ACHN (cell line): ENCODE measurements at places on chromosomes 11 and 22.

GRCh38 chr11:45104790-45105084 lies 41.7 kb upstream of the PRDM11 start:
- no peak for DNase-seq

- DNase-seq: no peak
These were observed 269.3 kb upstream of the PITPNB start for GRCh38 chr22:28188178-28188879.

GRCh38 chr11:30984827-30985226 lies 384.7 kb downstream of the DCDC1 start:
- DNase-seq: no peak

GRCh38 chr22:49103314-49104059 lies 724.2 kb downstream of the BRD1 start:
- no peak for DNase-seq

GRCh38 chr22:28051091-28051786 lies 132.2 kb upstream of the PITPNB start:
- no peak for DNase-seq

- DNase-seq: no peak
These were observed 10.2 kb downstream of the ADM start for GRCh38 chr11:10315083-10315482.

GRCh38 chr11:101497291-101497690 lies 86.5 kb downstream of the TRPC6 start:
- DNase-seq: no peak

DNA sequence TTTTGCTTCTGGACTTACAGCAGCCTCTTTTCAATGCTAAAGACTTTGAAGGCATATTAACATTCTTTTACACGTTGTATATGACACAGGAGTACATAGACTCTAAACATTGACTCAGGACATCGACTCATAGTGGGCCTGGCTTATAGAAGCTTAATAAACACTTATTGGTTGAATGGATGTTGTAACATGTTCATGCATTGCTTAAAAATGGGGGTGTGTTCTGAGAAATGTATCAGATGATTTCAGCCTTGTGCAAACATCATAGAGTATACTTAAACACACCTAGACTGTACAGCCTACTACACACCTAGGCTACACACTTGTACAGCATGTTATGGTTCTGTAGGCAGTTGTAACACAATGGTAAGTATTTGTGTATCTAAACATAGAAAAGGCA lies 17.9 kb downstream of the TTC17 start:
- DNase-seq: no peak

DNA sequence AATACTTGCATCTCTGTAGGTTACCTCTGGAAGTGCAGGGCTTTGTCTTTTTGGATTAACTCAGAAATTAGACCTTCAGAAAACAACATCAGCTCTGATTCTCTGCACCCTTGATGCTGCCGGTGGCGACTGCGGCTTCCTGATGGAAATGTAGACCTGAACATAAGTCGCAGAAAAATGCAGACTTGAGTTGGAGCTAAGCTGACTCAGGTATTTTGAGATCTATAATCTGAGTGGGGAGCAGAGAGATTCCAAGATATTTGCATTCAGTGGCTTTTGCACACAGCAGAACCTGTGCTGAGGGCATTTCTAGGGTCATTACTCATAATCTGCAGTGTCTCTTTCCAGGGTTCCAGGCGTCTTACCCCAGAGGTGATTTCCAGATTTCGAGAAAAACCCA lies 18.7 kb upstream of the NFAM1 start:
- no peak for DNase-seq

DNA sequence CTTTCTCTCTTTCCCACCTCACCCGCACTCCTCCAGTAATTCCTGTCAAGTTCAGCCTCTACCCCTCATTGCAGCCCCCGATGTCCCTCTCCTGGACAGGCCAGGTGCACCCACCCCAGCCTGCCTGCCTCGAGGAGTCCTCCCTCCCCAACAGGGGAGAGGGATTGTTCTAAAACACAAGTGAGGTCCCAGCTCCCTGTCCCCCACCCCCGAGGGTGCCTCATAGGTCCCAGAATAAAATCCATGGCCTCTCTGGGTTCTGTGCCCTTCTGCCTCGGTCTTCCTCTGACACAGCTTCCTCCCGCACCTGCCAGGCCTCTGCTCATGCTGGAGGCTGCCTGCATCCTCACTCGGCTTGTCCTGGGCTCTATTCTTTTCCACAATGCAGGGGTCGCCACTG lies 720.1 kb downstream of the BRD1 start:
- DNase-seq: no peak

GRCh38 chr11:110059706-110060463 lies 33.3 kb upstream of the ZC3H12C start:
- peak; percentile 4 for DNase-seq

DNA sequence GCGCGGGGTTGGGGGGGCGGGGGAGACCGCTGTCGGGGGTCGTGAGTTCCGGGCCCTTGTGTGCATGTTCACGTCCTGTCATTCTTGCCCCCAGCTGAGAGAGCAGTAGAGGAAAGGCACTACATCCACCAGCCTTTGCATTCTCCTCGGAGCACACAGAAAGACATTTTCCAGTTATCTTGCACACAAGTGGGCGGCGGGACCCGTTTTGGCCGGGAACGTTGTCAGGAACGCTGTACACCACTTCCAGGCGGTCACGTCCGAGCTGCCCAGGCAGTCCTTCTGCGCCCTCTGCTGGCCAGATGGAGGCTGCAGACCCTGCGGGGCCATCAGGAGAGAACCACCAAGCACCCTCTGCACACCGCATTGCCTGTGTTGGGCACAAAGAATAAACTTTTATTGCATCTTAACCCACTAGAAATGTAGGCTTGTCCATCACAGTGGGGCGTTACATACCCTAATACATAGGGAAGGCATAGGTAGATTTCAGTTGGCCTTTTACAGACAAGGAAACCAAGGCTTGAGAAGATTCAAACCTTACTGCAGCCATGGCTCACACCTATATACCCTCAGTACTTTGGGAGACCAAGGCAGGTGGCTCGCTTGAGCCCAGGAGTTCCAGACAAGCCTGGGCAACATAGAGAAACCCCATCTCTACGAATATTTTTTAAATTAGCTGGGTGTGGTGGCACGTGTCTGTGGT lies 2.8 kb upstream of the CDKN1C start:
- DNase-seq: peak; percentile 77

DNA sequence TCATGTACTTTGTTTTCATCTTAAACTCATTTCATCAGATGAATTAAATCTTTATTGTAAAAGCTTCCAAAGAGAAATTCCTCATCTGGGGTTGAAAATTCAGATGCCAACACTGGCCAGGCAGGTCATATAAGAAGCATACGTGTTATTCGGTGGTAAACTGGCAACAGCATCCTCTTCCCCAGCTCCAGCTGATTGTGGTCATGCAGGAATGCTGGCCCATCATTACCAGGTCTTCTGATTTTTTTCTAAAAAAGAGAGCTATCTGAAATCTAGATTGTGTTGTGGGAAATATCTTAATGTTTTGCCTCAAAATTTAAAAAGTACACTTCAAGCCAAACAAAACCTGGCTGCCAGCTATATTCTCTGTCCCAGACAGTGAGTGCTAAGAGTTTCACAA lies 53.6 kb downstream of the ARFGAP2 start:
- no peak for DNase-seq

DNA sequence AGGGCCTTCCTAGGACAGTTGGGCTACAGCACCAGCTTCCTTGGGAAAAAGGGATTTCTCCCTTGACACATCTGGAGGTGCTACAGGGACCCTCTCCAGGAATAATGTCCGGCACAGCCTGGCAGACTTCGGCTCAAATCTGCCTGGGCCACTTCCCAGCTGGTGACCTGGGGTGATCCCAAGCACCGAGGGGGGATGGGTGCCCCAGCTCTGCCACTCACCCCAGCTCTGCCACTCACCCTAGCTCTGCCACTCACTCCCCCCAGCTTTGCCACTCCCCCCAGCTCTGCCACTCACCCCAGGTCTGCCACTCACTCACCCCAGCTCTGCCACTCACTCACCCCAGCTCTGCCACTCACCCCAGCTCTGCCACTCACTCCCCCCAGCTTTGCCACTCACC lies 9.9 kb downstream of the OSBPL5 start:
- no peak for DNase-seq

DNA sequence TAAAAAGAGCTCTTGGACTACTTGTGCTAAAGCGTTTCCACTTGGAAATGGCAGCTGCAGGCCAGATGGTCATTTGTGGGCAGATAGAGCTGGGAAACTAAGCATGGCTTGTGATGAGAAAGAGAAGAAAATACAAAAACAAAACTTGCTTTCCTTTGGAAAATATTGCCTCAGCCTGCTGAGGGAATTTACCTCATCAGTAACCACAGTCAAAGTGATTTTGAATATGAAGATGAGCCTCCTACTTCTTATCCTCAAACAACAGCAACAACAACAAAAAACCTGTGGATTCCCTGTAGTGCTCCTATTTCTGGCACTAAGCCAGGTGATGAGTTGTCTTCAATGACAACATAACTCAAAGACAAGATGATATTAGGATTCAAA lies 62.7 kb upstream of the FIBIN start:
- DNase-seq: no peak

- peak; percentile 25 for DNase-seq
These were observed 9.9 kb downstream of the LSP1 start for GRCh38 chr11:1862588-1863351.

- DNase-seq: no peak
These were observed 60.6 kb upstream of the E2F8 start for GRCh38 chr11:19301361-19301760.

GRCh38 chr11:26778000-26778757 lies 56.3 kb upstream of the SLC5A12 start:
- no peak for DNase-seq

- DNase-seq: no peak
These were observed 2.4 kb downstream of the MYRF start for GRCh38 chr11:61754534-61755482.

- no peak for DNase-seq
These were observed 17.8 kb downstream of the CHADL start for GRCh38 chr22:41222846-41223507.

DNA sequence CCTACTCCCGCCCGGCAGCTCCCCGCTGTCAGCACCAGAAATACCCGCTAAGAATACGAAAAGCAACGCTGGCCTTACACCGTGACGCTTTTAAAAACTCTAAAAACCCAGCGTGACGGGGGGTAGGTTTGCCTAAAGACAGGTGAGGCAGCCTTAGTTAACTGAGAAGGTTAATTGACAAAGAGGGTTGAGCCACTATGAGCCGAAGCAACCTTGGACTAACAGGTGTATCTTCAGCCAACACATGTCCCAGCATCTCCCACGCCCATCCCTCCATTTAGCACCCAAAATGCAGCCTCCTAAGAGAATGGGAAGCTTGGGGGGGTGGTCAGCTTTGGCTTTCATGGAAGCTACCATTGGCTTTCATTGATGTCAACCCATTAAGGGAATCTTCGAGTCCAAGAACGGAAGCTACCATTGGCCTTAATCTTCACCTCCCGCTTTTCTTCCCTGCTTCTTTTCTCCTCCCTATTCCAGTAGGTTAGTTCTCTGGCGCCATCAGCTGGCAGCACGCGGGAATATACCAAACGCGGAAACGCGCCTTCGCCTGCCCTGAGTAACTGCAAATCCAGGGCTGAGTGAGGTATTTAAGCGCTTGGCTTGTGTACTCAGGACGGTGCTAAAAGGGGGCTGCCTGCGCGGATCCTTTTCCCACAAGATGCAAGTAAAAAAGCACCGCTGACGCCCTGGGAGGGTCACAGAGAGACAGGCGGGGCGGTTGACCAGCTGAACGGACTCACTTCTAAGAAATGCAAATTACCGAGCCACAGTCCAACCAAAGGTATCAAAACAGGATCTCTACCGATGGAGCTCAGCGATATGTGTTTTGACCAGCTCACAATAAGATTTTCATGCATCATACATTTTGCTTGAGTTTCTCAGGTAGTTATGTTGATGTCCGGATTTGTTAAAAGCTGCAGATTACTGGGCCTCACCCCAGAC lies 38.5 kb upstream of the GLYATL1 start:
- DNase-seq: peak; percentile 87

DNA sequence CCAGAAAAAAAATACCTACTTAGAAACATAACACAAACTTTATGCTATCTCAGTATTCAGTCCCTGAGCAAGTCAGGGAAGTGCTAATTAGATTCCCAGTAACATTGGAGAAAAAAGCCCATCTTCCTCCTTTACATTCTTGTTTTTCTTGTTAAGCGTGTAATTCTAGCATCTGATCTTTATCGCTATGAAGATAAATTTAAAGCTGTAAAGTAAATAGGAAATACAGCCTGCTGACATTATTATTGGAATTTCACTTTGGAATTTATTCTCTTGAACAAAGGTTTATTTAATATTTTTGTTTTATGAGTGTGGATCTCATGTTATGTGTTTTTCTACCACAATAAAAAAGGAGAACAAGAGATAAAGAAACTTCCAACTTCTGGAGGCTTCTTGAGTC lies 13.9 kb downstream of the ALKBH3 start:
- no peak for DNase-seq

DNA sequence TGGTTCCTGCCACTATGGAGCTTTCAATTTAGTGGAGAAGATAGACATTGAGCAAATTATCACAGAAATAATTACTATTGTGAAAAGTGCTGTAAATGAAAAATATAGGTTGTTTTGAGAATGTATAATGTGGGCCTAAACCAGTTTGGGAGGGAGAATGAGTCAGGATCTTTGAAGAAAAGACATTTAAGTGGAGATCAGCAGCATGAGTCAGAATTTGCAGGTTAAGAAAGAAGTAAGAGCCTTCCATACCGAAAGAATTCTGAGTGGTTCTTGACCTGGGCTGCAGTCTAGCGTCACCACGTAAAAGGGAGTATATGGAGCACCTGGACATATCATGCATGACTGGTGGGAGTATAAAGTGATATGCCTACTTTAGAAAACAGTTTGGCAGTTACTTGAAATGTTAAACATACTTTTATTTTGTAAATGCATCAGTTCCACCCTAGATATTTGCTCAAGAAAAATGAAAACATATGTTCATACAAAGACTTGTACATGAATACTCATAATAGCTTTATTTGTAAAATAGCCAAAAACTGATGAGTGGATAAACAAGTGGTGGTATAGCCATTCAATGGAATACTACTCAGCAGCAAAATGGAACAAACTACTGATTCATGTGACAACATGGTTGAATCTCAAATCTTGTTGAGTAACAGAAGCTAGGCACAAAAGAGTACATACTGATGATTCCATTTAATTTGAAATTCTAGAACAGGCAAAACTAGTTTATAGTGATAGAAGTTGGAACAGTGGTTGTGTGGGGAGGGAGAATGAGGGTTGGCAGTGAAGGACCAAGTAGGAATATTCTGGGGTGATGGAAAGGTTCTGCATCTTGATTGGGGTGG lies 99.2 kb downstream of the STIM1 start:
- DNase-seq: no peak

GRCh38 chr22:44595841-44596341 lies 97.9 kb upstream of the RTL6 start:
- DNase-seq: peak; percentile 46
